ENCODE measurements at places on chromosomes 13 and 19.

DNA sequence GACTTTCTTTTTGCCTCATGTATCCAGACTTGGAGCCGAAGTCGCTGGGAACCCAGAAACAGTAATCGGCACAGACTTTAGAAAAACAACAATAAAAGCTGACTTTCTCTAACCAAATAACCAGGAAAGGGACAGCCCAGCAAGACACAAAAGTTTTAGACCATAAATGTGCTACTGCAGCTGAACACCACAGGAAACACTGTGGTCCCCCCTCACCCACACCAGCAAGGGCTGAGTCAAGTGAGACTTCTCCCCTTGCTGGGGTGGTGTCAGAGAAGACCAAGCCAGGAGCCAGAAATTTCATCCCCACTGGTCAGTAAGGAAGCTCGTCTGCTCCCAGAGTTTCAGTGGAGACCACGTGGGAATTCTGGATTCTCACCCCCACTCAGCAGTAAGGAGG is 70.6 kb downstream of the ESD start:
- no peak for DNase-seq

DNA sequence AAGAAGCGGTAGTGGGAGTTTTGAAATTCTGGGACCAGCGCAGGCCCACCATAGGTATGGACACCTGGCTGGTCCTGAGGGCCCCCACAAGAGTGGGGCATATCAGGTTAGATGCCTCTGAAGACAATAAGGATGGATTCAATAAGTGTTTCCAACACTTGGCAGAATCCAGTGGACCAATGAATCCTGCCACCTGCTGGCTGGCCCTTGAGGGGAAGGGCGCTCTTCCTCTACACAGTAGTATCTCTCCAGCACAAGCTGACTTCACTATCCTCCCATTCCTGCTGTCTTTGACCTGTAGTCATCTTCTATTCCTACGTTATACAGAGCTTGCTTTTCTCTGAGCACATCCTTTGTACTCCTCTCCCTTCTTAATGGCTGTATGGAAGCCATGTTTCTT is 199.7 kb upstream of the TSHZ3 start:
- no peak for DNase-seq

DNA sequence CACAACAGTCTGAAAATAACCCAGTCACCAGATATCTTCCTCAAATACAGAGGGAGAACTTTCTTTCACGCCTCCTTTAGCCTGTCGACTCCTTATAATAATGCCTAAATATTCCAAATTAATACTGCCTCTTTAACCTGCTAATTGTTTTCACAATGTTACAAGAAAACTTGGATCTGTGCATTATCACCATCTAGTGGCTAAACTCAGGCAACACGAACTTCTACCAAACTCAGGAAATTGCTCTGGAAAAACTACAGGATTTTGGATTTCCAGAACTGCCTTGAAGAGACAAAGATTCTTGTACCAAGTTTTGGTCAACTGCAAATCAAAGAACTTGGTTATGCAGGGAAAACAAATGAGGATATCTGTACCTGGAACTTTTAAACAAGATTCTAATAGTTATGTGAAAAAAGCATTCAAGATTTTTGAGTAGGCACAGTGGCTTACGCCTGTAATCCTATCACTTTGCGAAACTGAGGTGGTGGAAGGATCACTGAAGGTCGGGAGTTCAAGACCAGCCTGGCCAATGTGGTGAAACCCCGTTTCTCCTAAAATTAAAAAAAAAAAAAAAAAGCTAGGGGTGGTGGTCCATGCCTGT is 10.8 kb downstream of the CLN5 start:
- DNase-seq, result no peak

GRCh38 chr13:101576455-101576854 is 124.0 kb downstream of the ITGBL1 start:
- DNase-seq, result no peak

DNA sequence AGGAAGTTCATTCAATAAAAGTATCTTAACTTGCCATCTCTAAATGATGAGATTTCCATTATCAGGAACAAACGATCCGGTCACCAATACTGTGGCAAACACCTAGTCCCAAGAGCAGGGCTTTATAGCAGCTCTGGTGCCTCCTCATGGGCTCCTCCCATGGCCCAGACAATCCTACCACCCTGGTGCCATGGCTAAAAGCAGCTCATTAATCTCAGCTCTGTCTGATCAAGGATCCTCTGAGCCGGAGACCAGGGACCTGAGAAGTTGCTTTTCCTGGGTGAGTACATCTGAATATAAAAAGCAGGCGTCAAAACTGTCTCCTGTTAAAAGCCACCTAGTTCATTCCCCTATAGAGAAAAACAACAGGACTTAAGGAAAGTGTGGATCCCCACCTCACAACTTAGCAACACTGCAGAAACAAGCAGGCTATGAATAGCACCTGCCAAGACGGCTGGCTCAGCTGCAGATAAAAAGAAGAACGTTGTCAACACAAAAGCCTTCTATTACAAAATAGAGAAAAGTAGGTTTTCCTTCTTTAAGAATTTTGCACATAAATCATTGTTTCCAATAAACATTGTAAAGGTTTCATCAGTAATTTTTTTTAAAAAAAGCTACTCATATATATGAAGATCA is 30.3 kb downstream of the TSHZ3 start:
- DNase-seq, result no peak

DNA sequence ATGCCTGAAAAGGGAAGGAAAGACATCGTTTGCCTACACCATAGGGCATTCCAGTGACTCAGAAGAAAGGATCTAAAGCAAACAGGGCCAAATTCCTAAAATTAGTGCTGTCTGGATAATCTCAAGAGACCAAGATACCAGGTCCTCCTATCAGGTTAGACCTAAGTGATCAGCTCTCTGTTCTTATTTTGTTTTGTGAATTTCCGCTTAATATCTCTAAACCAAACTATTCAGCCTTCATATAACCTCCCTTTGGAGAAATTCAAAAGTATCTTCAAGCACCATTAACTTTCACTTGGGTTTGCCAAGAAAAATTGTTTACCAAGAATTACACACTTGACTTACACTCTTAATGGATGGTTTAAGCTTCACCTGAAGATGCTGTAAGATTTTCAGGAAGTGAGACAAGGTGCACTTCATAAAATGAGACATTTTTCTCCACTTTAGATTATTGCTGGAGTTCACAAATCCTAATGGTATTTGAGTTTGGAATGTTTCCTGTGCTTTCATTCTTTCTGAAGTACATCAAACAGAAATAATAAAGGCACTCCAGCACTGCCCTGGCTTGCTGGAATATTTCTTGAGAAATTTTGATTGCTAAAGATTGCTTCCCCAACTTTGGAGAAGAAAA is 376.1 kb downstream of the LMO7 start:
- no peak for DNase-seq

DNA sequence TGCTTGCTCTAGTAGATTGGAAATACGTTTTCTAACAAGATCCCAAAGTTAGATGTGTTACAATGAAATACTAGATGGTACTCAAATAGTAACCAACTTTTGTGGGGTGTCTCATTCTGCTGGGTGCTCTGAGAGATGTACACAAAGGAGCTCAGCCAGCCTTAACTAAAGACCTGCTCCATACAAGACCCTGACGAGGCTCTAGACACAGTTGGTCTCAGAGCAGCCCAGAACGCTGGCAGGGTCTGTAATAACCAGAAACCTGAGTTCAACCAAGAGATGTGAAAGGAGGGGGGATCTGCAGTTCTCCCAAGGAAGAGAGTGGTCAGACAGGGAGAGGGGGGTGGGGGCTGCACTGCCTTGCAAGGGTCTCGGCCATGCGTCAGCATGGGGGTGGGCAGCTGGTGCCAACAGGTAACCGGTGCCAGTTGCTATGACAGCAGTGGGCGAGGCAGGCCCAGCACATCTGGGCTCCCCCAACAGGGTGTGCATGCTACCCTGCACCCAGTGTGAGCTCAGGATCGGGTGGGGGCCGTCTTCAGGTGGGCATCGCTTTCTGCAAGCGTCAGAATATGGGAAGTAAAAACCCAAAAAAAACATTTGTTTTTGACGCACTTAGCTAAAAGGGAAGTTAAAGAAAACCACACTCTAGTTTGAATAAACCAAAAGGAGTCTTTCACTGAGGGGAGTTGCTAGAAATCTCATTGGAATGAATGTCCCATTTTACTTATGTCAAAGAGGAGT is 68.0 kb upstream of the GPR183 start:
- no peak for DNase-seq

- no peak for DNase-seq
These were observed 164.2 kb downstream of the DLEU7 start for GRCh38 chr13:50679321-50679720.

DNA sequence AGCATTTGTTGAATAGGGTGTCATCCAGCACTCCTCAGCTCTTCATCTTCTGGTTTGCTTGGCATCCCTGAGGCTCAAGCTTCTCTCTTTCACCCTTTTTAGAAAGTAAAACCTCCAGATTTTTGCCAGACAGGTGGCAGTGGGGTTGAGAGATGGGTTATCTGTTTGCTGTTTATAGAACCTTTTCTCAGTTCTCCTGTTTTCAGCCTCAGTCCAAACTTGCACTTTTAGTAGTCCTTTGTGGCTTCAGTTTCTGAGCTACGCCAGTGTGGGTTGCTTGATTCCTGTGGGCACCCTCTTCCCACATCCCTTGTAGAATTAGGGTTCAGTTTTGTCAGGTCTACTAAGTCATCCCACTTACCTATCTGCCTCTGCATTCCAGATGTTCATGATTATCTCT is 147.9 kb downstream of the PAN3 start:
- DNase-seq, result no peak

DNA sequence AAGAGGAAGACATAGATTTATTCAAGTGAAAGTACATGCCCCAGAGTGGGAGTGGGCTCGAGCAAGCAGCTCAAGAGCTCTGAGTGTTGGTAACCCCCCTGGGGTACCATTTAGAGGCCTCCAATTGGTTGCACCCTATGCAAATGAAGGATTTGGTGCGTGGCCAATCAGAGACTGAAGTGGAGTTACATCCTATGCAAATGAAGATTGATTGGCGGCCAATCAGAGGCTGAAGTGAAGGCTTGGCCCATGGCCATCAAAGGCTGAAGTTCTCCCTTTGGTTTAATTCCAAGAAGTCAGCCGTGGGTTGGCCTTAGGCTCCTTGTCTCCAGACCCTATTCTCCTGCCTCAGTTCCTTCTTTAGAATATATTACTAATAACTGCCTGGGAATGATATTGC is 12.9 kb upstream of the IGFL1 start:
- no peak for DNase-seq

- DNase-seq, result no peak
These were observed 8.9 kb upstream of the NR2F6 start for GRCh38 chr19:17254636-17255035.

- DNase-seq, result no peak
These were observed 768 bp downstream of the TMPRSS9 start for GRCh38 chr19:2360833-2361232.

DNA sequence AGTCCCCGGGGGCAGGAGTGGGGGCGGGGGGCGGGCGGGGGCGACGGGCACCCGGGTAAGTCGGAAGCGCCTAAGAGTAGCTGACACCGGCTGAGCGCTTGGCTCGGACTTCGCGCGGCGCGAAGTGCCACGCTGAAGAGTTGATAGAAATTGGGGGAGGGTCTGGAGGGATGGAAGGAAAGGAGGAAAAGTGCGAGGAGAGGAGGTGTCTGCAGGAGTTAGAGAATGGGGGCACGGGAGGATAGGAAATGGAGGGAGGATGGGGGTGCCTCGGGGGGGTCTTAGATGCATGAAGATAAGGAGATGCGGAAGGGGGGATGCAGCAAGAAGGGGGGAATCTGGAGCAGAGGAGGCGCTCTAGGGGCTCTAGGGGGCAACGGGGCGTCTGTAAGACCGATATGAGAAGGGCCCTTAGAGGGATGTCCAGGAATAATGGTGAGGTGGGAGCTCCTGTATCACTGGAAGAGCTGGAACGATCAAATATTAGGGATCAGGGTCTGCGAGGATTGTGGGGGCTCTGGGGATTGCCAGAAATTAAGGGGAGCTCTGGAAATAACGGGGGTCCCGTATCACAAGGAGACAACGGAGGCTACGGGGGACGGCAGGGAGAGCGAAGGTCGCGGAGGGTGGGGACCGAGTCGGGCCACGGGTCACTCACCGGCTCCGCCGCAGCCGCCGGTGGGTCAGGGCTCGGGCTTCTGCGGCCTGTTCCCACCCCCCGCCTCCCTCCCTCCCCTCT is at the start of gene MYPOP:
TSS of gene MYPOP (minus strand) at position 702 of the 739 bp plus-strand sequence. CDS start 840 bp downstream, outside the sequence.
- no peak for DNase-seq

DNA sequence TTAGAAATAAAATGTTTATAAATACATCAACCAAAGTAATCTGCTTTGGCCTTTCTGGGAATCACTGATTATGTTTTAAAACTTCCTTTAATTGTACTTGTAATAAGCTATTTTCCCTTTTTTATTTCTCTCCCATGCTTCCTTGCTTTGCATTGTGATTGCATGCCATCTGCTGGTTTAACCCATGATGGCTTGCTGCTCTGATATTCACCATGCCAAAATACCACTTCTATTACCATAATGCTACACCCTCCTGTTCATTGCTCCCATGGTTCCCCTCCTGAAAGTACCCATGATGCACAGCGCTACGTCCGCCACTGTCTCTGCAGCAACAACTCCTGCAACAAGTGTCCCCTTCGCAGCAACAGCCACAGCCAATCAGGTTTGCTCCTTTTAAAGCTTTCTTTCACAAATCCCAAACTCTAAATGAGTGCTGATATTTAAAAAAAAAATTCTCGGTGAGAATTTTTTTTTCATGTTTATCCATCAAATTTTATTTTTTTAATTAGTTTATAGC is 67.7 kb upstream of the RAP2A start:
- DNase-seq, result no peak

DNA sequence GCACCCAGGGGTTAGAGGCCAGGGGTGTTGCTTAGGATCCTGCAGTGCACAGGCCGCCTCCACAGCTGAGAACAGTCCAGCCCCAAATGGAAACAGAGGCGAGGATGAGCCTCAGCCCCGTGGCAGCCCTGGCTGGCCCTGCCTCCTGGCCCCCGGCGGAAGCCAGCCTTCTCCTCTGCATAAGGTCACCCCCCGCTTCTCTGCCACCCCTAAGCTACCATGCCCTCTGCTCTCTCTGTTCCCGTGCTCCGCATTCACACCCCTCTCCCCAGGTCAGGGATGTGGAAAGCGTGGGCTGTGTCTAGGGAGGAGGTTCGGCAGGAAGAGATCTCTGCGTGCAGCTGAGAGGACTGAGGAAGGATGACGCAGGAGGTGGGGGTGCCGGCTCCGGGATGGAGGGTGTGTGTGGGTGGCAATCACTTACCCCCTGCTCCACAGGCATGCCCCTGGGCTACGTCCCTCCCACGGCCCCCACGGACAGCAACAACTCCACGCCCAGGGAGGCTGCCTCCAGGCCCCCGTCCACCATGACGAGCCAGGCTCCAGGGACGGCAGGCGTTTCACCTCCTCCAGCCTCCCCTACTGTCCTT is 6.0 kb downstream of the SSC5D start:
- DNase-seq, result no peak

DNA sequence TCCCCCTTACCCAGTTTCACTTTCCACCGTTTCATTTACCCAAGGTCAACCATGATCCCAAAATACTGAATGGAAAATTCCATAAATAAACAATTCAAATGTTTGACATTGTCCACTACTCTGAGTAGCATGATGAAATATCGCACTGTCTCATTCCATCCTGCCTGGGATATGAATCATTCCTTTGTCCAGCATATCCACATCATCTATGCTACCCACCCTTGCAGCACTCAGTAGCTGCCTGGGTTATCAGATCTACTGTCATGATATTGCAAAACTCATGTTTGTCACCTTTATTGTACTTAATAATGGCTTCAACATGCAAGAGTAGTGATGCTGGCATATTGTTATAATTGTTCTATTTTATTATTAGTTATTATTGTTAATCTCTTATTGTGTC is 263.9 kb upstream of the NBEA start:
- no peak for DNase-seq

- no peak for DNase-seq
These were observed at the start of gene LRRC4B for GRCh38 chr19:50567882-50568727. Gene LRRC4B (minus strand): TSS chr19:50568435. CDS start chr19:50548838, 19,597 bp downstream.

Data from cerebellar nuclear complex (tissue), 1 donor.